ENCODE measurements at places on chromosomes 11 and 22.

DNA sequence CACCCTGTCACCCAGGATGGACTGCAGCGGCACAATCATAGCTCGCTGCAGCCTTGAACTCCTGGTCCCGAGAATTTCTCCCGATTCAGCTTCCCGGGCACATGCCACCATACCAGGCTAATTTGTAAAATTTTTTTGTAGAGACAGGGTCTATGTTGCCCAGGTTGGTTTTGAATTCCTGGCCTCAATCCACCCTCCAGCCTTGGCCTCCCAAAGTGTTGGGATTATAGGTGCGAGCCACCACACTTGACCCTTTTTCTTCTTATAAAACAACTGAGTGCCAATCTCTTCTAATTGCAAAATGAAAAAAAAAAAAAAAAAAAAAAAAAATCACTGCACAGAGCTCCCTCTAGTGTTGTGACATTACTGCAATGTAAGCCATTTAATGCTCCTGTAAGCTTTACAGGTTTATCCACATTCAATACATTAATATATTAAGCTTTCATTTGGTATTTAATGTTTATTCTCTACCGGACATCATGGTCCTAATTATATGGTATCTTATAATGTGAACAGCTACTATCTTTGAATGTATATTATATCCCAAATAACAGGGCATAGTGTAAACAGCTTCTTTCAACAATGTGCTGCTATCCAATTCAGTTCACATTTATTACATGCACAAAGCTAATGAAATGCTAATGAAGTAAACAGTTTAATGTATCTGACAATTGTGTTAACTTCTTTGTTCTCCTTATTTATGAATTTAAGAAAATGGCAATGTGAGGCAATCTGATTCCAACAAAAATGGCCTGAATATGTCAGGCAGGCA, 44.6 kb downstream of the COPB1 start:
- DNase-seq, result peak; percentile 15

- DNase-seq, result no peak
Observed at GRCh38 chr11:62399172-62399877, 19.5 kb upstream of the SCGB1A1 start.

- DNase-seq, result peak; percentile 66
Observed at GRCh38 chr11:33358150-33358831, 101.1 kb downstream of the HIPK3 start.

GRCh38 chr11:19718051-19718450, 5.4 kb downstream of the NAV2 start:
- no peak for DNase-seq

DNA sequence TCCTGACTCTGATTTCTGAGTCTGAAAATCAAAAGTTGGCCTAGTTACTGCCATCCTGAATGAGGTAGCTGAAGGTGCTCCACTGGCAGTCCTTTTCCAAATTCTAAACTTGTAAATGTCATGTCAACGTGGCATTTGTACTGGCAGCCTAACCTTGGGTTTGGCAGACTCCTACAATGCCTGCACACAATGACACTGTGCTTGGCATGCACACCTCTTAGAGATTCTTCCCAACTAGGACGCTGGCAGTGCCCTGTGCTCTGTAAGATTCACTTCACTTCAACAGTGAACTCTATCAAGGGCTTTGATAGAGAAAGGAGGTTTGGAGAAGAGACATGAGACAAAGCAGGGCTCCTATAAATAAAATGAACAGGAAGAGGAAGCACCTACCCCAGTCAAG, 21.9 kb upstream of the PPP2R1B start:
- no peak for DNase-seq

DNA sequence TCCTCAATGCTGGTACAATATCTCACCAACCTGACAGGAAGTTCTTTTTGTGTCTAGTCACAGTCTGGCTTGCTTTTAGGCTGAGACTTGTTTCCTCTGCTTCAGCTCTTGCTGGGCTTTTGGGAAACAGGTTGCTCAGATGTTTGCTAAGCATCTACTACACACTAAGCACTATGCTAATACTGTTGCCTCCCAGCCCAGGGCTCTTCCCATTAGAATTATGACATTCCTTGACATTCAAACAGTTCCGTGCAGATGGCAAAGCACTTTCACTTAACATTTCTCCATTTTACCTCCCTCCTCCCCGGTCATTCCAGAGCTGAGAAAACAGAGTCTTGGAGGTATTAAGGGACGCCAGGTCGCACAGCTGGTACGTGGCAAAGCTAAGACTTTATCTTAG, 200.7 kb upstream of the TBCEL start:
- no peak for DNase-seq

GRCh38 chr11:69840371-69841169, 21.4 kb upstream of the FGF3 start:
- no peak for DNase-seq

DNA sequence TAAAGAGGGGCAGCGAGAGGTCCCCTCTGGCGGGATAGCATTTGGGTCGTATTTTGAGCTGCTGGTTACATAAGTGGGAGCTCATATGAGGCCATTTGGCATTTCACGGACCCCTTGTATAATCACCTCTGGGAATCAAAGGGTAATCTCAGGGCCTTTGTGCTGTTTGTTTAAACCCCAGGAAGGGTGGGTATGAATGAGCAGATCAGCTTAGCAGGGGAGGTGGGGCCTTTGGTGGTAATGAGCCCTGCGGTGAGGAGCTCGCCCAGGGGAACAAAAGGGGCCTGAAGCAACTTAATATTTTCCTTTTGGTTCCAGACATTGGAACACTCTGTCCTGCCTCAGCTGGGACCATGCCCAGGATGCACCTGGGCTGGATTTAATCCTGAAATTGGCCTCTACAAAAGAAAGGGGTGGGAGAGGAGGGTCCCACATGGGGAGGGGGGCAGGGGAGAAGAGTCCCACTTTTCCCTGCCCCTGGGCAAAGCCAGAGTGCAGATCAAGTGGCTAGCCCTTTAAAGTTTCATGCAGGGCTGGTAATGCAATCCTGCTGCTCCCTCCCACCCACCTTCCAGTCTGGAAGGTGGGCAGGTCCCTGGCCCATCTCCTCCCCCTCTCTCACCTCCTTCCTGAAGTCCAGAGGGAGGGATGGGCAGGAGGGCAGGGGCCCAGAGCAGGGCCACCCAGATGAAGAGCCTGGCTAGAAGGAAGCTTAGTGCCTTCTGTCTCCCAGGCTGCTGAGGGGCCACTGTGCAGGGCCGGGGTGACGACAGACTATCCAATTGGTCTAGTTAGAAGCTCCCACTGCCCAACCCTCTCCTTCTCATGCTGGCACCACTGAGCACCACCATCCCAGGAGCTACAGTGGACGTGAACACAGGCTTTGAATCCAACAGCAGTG, 10.5 kb downstream of the TSKU start:
- no peak for DNase-seq

DNA sequence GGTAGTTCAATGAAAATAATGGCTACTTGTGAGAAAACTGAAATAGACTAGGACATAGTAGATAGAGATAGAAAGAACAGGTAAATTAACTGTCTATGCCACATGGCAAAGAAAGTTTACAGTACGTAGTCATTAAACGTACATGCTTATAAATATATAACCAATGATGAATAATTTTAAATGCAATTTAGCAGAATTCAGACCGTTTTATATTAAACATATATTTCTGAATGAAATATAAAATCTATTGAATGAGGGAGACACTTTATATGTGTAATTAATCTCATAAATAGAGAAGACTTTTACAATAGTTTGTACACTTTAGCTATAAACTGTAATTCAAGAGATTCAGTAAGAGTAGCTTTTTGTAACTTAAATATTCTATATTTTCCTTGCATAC, 124.4 kb upstream of the VPREB1 start:
- no peak for DNase-seq

DNA sequence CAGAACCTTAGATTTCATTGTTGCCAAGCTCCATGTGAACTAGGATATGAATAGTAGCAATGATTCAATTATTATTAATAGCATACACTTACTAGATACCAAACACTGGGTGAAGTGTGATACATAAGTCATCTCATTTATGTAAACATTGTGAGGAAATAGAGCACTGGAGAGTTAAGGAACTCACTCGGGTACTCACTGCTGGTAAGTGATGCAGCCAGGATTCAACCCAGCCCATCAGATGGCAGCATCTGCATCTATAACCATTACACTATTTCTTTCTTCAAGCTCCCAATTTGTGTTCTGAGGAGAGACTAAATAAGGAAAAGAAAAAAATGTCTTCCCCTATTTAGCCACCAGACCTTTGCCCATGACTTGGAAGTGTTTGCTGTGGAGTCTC, 10.2 kb upstream of the ALG8 start:
- peak; percentile 54 for DNase-seq

- no peak for DNase-seq
Observed at GRCh38 chr11:44539971-44540370, 25.5 kb upstream of the CD82 start.
